Activated gamma-delta T cell treated with Interleukin-2 at 50 U/mL for 16 hours (primary cell): ENCODE measurements at places on chromosomes 2 and 18.

DNA sequence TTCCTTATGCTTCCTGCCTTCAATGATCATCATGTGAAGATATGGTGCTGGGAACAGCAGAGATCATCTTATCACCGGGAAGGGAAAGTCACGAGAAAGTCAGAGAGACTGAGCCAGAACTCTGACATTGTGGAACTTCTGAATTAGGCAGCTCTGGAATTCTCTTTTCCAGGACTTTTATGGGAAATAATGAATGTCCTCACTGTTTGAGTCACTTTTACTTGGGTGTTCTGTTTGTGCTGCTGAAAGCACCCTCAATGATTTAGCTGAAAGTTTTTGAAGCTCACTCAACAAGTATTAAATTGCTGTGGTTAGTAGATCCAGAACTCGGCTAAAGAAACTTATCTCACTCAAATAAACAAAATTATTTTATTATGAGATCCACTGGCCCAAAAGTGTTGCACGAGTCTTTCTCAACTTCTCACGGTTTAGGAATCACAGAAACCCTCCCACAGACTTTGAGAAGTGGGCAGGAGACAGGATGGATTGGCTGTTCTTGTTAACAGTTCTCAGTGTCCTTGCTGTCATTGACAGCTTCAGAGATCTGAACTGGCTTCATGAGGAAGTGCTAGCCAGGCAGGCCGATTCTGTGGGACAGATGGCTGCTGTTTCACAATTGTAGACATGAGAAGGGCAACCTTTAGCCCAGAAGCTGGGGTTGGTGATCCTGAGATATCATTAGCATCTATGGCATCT is 26.4 kb upstream of the ATRAID start:
- no peak for DNase-seq

- DNase-seq: no peak
Measured at GRCh38 chr2:5617358-5617757, 74.8 kb upstream of the SOX11 start.

DNA sequence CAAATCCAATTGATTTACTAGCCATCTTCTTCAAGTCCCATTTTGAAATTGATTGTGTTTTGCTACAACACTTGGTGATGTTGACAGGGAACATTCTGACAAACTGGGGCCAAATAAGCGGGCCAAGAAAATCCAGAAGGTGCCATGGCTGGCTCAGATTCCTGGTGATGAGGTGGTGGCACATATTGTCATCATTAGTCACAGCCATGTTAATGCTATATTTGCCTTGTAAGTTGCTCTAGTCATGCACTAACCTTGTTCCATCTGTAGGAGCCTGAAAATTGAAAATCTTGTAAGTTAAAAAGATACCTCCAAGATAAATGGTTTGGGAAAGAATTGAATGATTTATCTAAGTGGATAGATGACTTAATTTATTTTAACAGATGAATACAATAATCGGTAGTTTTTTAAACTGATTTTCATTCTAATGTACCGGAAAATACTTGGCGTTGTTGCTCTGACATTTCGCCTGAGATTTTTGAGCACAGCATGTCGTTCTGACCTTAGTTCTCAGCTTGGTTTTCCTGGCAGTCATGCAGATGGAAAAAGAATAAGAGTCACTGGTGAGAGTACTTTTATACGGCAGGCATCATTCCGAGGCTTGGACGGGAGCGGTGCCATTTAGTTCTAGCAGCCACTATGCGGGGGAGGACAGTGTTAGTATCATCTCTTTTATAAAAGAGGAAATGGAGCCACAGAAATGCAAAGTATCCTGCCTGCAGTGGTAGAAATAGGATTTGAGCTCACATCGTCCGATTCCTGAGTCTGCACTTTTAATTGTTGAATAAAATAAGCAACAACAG is 133.9 kb downstream of the ZNF532 start:
- no peak for DNase-seq

GRCh38 chr18:5966514-5966913 is 71.2 kb upstream of the TMEM200C start:
- no peak for DNase-seq

- DNase-seq: no peak
Measured at GRCh38 chr2:206260188-206261012, 14.1 kb upstream of the ZDBF2 start.

GRCh38 chr2:128158176-128158575 is 67.2 kb downstream of the UGGT1 start:
- no peak for DNase-seq

DNA sequence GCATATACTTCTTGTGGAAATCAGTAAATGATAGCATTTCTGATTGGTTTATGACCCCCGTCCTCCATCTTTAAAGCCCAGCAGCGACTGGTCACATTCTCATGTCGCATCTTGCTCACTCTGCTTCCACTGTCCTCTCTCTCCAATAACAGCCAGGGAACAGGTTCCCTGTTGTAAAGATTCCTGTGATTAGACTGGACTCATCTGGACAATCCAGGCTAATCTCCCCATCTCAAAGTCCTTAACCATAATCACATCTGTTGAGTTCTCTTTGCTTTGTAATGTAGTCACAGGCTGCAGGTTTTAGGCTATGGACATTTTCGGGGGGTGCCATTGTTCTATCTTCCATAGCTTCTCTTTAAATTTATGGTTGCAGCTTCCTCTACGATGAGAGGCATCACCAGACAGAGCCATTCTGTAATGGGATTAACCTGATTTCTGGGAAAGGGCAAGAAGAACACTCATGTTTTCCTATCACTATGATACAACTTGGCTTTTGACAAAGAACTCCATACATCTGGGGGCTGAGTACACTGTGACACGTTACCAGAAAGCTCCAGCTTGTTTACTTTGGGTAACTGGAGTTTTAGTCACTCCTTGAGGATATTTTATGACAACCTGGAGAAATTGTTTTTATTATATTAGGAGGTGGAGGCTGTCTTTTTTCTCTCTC is 159.0 kb downstream of the NYAP2 start:
- DNase-seq: no peak

DNA sequence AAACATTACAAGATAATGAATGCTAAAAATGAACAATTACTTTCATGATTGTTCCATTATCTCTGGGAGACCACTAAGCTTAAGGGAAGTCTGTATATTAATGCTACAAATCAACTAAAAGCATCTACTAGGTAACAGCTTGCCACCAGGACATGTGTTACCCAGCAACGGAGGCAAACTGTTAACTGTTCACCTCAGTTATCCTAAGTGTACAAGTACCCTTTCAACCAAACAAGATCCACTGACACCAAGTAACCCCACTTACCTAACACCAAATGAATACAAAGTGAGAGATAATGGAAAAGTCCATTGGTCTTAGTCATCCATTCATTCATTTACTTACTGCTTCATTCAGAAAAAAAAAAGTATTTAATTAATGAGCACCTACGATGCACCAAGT is 54.7 kb upstream of the KIDINS220 start:
- DNase-seq: no peak

DNA sequence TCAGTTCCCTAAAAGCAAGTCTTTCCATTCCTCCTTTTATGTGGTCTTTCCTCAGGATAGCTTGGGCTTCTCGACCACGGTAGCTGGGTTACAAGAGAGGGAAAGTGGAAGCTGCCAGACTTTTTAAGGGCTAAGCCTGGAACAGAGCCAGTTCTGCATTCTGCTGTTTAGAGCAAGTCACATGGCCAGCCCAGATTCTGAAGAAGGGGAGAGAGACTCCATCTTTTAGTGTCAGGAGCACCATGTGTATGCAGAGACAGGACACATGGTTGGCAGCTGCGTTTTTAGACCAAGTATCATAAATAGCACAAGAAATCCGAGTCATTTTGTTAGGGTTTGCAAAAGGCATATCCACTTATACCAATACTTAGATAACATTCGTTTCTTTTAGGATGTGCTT is 4.7 kb downstream of the HMSD start:
- DNase-seq: no peak

DNA sequence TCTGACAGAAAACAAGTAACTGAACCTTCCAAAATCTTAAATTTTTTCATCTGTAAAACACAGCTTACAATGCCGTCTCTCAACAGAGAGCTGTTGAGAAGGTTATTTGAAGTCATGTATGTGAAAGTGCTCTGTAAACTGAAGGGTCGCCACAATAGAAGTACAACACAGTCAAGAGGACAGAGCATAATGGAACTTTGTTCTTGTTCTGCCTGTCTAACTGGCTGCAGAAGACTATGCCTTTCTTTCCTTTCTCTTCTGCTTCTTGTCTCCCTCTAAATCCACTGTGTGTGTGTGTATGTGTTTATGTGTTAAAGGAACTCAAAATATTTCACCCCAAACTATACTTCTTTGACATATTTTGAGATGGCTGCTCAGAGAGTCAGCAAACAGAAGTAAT is 365.8 kb upstream of the RND3 start:
- no peak for DNase-seq
